ENCODE measurements at places on chromosomes 2 and 18. TPM values are rescaled to one million over a fixed set of nuclear protein-coding genes. Genes with fewer than 3 reads are reported as not detected.

Gene SPP2
- total RNA-seq = not detected

Gene IFT172
- 6.4 TPM for total RNA-seq

Gene CABYR
- 6.4 TPM for total RNA-seq

Gene CERS6
- total RNA-seq = 25.1 TPM

Gene INO80C
- 20.0 TPM for total RNA-seq

Gene SMC6
- total RNA-seq = 21.6 TPM

Gene CAVIN2
- 2.9 TPM for total RNA-seq

Gene ANKRD30BL
- total RNA-seq = not detected
